ENCODE measurements at places on chromosomes 2 and 18.
A peak's percentile ranks its signal among the peaks of the same experiment; 100 is the strongest.

GRCh38 chr2:70029814-70030409 lies 57.4 kb upstream of the PCBP1 start:
- DNase-seq = no peak

DNA sequence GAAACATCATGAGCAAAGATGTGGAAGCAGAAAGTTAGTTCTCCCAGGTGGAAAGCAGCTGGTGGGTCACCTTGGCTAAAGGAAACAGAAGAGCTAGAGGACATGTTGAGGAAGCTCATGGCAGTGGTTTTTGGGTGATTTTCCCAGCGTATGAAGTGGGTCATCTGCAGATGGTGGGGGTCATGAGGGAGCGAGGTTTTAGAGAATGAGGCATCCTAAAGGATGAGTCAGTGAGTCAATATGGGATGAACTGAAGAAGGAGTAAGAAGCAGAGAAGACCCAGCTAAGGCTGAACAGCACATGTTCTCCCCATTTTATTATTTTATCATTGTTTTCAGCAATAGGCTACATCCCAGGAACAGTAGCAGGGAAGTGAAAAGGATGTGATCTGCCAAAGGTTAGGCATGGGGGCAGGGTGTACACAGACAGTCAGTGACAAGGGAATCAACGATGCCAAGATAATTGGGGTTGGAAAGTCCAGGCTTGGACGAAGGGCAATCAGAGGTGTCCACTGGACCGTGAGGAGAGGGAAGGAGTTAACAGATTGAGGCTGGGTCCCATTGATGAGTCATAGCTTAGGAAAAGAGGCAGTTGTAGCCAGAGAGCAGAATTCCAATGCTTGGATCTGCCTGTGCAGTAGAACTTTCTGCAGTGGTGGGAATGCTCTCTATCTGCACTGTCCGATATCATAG lies 289.3 kb upstream of the RAB12 start:
- no peak for DNase-seq

GRCh38 chr2:37361216-37361815 lies 16.9 kb downstream of the QPCT start:
- no peak for DNase-seq

- DNase-seq = no peak
Measured at GRCh38 chr2:120626566-120626965, 109.1 kb upstream of the GLI2 start.

- no peak for DNase-seq
Measured at GRCh38 chr2:238997684-238998083, 149.8 kb downstream of the TWIST2 start.

DNA sequence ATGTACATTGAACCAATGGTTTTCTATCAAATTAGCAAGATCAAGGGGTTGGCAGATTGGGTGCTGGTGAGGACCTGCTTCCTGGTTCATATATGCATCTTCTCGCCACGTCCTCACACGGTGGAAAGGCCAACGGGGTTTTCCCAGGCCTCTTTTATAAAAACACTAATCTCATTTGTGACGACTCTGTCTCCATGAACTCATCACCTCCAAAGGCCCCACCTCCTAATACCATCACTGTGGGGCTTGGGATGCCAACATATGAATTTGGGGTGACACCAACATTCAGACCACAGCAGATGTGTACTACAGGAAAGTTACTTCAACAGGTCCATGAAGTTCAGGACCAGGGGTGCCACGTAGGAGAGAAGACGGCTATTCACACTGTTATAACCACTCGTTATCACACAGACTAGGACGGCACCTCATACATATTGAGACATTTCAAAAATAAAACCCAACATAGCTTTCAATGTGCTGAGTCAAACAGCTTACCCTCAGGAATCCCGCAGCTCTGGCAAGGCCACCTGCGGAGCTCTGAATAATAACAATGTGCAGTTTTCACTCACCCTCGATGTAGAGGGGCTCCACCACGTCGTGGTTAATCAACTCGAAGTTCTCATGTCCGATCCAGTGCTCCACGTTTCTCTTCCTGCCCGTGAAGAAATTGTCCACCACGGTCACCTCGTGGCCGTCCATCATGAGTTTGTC lies 49.3 kb downstream of the UXS1 start:
- DNase-seq = peak; percentile 37

- no peak for DNase-seq
Measured at GRCh38 chr2:186572705-186573104, 17.2 kb upstream of the ITGAV start.

- DNase-seq = no peak
Measured at GRCh38 chr18:47986620-47987387, 56.3 kb upstream of the SMAD2 start.
